ENCODE measurements at places on chromosomes 7 and 10. TPM values are rescaled to one million over a fixed set of nuclear protein-coding genes. Genes with fewer than 3 reads are reported as not detected.

DNA sequence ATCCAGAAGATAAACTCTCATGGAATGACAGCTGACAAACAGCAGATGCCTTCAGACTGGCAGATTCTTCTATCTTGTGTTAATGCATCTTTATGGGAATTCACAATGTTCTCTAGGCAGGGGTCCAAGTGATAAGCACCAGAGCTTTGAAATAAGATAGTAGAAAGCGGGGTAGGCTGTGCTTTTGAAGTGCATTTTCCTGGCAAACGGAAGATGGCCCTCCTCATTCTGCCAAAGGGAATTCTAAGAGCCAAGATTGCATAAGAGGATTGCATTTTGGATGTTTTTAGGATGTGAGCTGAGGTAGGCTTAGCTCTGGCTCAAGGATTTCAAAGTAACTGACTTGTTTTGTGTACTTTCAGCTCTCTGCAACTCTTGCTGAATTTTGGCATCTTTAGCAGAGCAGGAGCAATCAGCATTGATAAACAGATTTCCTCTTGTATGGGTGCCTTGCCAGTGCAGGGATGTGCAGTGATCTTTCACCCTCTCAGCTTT lies 298.5 kb upstream of the KLF6 start:
- no peak for DNase-seq
- peaks cover 55% of the 10 kb centered on the region for H3K4me1 ChIP-seq
- no peaks in the 10 kb centered on the region for H3K36me3 ChIP-seq
- H3K27me3 ChIP-seq = no peaks in the 10 kb centered on the region
- H3K4me3 ChIP-seq = no peak overlapping the region
- H3K27ac ChIP-seq = peak overlapping the region; percentile 85

Gene SPDYE11
- not detected for total RNA-seq

Gene COL17A1
- total RNA-seq = under 0.01 TPM

- H3K27me3 ChIP-seq = no peaks in the 10 kb centered on the region
- peaks cover 28% of the 10 kb centered on the region for H3K4me1 ChIP-seq
- no peak overlapping the region for H3K4me3 ChIP-seq
- peak overlapping the region; percentile 74 for H3K27ac ChIP-seq
These were observed 2.6 kb downstream of the FLNC start for GRCh38 chr7:128832880-128833147.

Gene MSMB
- not detected for total RNA-seq

DNA sequence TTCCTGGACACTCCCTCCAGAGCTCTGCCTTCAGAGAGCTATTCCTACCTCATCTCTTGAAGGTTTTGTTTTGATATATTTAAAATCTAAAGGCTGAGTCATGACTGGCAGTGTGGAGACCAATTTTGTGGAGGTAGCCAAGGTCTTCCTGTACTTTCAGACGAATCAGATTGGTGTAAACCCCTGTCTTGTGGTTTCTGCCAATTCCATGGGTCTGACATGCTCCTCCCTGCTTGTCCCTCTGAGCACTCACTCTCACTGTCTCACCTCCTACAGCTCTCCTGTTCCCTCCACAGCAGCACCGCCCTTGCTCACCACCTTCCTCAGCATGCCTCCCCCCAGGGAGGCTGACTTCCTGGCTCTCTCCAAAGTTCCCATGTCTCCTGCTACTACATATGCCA lies 179.8 kb downstream of the NPSR1 start:
- H3K27ac ChIP-seq = no peak overlapping the region
- H3K4me1 ChIP-seq = no peaks in the 10 kb centered on the region
- H3K27me3 ChIP-seq = no peaks in the 10 kb centered on the region
- no peak overlapping the region for H3K4me3 ChIP-seq

GRCh38 chr7:108164342-108164741 lies 34.2 kb upstream of the LAMB4 start:
- H3K4me3 ChIP-seq = no peak overlapping the region
- H3K27me3 ChIP-seq = no peaks in the 10 kb centered on the region
- no peak overlapping the region for H3K27ac ChIP-seq
- H3K36me3 ChIP-seq = no peaks in the 10 kb centered on the region
